ENCODE measurements at places on chromosomes 13 and 19. TPM values are rescaled to one million over a fixed set of nuclear protein-coding genes. Genes with fewer than 3 reads are reported as not detected.

The OR7C1 gene
- total RNA-seq, result not detected

The ATP8B3 gene
- total RNA-seq, result 1.3 TPM

The FGF21 gene
- not detected for total RNA-seq

The LCP1 gene
- total RNA-seq, result 44.8 TPM

The ARHGEF1 gene
- total RNA-seq, result 120 TPM

The MEDAG gene
- 6.6 TPM for total RNA-seq

The WBP4 gene
- total RNA-seq, result 11.3 TPM

The LIM2 gene
- not detected for total RNA-seq

The TMPRSS9 gene
- total RNA-seq, result not detected
